Small intestine (tissue), 16 donors: ENCODE measurements at places on chromosomes 5 and 9.

DNA sequence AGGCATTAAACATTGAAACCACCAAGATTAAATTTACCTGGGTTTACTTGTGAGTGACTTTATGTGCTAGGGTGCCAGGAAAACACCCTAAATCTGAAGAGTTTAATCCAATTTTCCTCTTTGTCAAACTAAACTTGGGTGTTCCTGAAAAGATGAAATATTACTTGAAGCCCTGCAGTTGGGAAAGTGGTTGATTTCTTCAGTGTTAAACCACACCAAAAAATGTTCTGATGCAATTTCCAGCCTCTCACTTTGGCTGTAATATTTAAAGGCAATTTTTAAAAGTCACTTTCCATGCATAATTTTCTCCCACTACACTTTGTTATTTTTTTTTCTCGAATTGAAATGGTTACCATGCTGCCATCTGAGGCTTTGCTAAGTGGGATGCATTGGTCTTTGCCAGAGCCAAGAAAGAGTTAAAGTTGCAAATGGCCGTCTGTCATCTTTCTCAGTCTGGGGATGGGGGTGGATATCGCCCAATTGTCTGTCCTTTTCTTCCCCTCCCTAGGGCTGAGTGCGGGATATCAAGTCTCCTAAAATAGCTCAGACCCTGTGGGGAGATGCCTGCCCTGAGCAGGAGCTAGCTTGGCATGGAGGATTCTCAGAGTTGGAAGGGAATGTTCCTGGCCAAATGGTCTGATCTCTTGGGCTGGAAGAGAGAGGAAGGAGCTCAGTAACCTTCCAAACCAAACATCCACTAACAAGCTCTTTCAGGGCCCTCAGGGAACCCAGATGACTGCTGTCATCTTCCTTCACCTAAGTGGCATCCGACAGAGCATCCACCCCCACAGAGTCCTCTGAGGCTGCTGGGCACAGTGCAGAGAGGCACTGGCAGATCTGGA is 13.6 kb upstream of the SHB start:
- no peak overlapping the region for H3K4me3 ChIP-seq
- no peak for DNase-seq
- no peaks in the 10 kb centered on the region for H3K36me3 ChIP-seq

GRCh38 chr5:32964261-32964660 is 253.1 kb downstream of the NPR3 start:
- H3K4me1 ChIP-seq, result no peaks in the 10 kb centered on the region
- no peak for DNase-seq
- H3K4me3 ChIP-seq, result no peak overlapping the region
- H3K27ac ChIP-seq, result no peak overlapping the region

GRCh38 chr5:8944005-8944404 is 601.9 kb downstream of the SEMA5A start:
- H3K4me3 ChIP-seq, result no peak overlapping the region
- no peak overlapping the region for H3K27ac ChIP-seq
- no peaks in the 10 kb centered on the region for H3K27me3 ChIP-seq
- DNase-seq, result no peak

- H3K27me3 ChIP-seq, result no peaks in the 10 kb centered on the region
- H3K4me1 ChIP-seq, result peaks cover 1% of the 10 kb centered on the region
- no peak for DNase-seq
- no peak overlapping the region for H3K4me3 ChIP-seq
Observed at GRCh38 chr9:38038307-38039089, 30.5 kb downstream of the SHB start.

GRCh38 chr9:3775968-3776367 is 250.2 kb upstream of the RFX3 start:
- no peaks in the 10 kb centered on the region for H3K27me3 ChIP-seq
- H3K27ac ChIP-seq, result no peak overlapping the region
- no peak for DNase-seq
- no peak overlapping the region for H3K4me3 ChIP-seq
- no peaks in the 10 kb centered on the region for H3K4me1 ChIP-seq

DNA sequence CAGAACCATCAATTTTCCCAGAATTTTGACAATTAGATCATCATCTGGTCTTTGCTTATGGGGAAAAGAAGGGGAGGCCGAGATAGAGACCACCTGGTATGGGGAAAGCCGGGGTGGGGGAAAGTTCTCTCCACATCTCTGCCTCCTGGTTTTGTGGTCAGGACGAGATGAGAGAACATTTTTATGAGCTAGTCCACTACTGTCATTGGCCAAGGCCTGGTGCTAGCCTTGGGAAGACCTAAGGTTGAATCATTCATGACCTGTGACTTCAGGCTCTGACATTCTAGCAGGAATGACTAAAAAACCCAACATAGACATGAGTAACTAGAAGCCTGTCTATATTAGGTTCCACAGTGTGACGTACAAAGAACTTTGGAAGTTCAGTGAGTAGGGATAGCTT is 135.2 kb downstream of the PTTG1 start:
- H3K36me3 ChIP-seq, result peaks cover 8% of the 10 kb centered on the region
- no peak overlapping the region for H3K27ac ChIP-seq
- no peak overlapping the region for H3K4me3 ChIP-seq

- no peak for DNase-seq
- H3K36me3 ChIP-seq, result no peaks in the 10 kb centered on the region
- no peaks in the 10 kb centered on the region for H3K4me1 ChIP-seq
- no peak overlapping the region for H3K27ac ChIP-seq
- peaks cover 3% of the 10 kb centered on the region for H3K27me3 ChIP-seq
- H3K4me3 ChIP-seq, result no peak overlapping the region
Observed at GRCh38 chr5:32625106-32625505, 39.7 kb downstream of the SUB1 start.

GRCh38 chr9:119088002-119088547 is 281.2 kb downstream of the BRINP1 start:
- H3K4me1 ChIP-seq, result no peaks in the 10 kb centered on the region
- no peak overlapping the region for H3K4me3 ChIP-seq
- H3K27ac ChIP-seq, result no peak overlapping the region

DNA sequence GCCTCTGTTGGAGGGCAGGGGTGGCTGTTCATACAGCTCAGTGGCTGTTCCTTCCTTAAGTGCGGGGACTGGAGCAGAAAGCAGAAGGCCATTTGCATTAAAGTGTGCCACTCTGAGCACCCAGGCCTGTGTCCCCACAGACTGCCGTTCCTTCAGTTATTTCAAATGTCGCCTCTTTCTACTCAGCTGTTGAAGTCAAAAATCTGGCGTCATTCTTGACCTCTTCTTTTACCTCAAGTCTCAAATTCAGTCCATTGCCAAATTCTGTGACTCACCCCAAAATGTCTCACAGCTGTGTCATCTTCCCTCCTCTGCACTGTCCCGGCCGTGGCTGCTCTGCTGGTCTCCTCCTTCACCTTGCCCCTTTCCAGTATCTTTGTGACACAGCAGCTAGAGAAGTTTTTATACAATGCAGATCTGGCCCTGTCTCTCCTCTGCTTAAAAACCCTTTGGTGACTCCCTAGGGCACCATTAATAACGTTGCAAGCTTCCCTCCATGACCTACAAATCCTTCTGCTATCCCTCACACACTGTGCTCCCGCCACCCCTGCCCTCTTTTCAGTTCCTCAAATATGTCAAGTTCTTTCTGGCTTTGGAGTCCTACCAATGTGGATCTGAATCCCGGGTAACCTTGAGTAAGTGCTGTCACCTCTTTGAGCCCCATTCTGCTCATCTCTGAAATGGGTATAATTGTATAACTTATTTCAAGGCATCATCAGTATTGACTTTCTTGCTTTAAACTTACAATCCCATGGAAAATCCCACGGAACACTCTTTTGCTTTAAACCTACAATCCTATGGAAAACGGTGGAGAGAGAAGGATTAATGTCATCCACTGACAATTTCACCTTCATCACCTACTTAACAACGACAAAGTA is 98.3 kb upstream of the BOD1 start:
- no peak overlapping the region for H3K27ac ChIP-seq
- DNase-seq, result no peak
- H3K4me3 ChIP-seq, result no peak overlapping the region

GRCh38 chr5:4258170-4258569 is 662.5 kb downstream of the IRX1 start:
- no peak overlapping the region for H3K27ac ChIP-seq
- no peak overlapping the region for H3K4me3 ChIP-seq
- no peak for DNase-seq
- no peaks in the 10 kb centered on the region for H3K27me3 ChIP-seq

DNA sequence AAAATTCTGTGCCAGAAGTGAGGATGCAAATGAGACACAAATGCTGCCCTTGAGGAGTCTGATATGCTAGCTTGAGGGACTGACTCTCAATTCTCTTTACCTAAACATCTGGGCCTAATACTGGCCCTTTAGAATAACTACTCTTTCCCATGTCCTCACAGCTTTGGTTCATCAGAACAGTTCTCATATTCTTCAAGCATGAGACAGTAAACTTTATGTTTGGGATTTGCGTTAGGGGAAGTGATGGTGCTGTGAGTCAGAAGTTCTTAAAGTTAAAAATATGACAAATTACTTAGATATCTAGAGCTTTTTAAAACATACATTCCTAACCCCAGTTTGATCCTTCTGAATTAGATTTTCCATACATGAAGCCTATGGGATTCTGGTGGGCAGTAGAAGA is 665.0 kb upstream of the RGMB start:
- H3K36me3 ChIP-seq, result no peaks in the 10 kb centered on the region
- H3K27ac ChIP-seq, result no peak overlapping the region
- H3K4me3 ChIP-seq, result no peak overlapping the region
- no peaks in the 10 kb centered on the region for H3K27me3 ChIP-seq
- H3K4me1 ChIP-seq, result no peaks in the 10 kb centered on the region
- DNase-seq, result no peak

GRCh38 chr9:84699984-84700383 is 30.5 kb downstream of the NTRK2 start:
- H3K4me3 ChIP-seq, result no peak overlapping the region
- no peak overlapping the region for H3K27ac ChIP-seq
- H3K27me3 ChIP-seq, result no peaks in the 10 kb centered on the region
- H3K36me3 ChIP-seq, result no peaks in the 10 kb centered on the region
- no peaks in the 10 kb centered on the region for H3K4me1 ChIP-seq

- H3K27ac ChIP-seq, result no peak overlapping the region
- H3K36me3 ChIP-seq, result no peaks in the 10 kb centered on the region
- H3K4me3 ChIP-seq, result no peak overlapping the region
- H3K4me1 ChIP-seq, result no peaks in the 10 kb centered on the region
- no peaks in the 10 kb centered on the region for H3K27me3 ChIP-seq
Observed at GRCh38 chr5:145407300-145408047, 427.7 kb downstream of the PRELID2 start.

GRCh38 chr5:146675636-146676035 is 159.6 kb upstream of the GPR151 start:
- no peak overlapping the region for H3K27ac ChIP-seq
- H3K27me3 ChIP-seq, result no peaks in the 10 kb centered on the region
- no peaks in the 10 kb centered on the region for H3K4me1 ChIP-seq
- H3K4me3 ChIP-seq, result no peak overlapping the region
- H3K36me3 ChIP-seq, result no peaks in the 10 kb centered on the region

- no peak overlapping the region for H3K27ac ChIP-seq
- no peaks in the 10 kb centered on the region for H3K4me1 ChIP-seq
- DNase-seq, result no peak
- H3K4me3 ChIP-seq, result no peak overlapping the region
Observed at GRCh38 chr9:19940811-19941535, 152.1 kb upstream of the SLC24A2 start.

GRCh38 chr9:88015606-88016005 is 41.3 kb upstream of the CDK20 start:
- no peaks in the 10 kb centered on the region for H3K4me1 ChIP-seq
- no peak for DNase-seq
- no peak overlapping the region for H3K4me3 ChIP-seq
- no peak overlapping the region for H3K27ac ChIP-seq
- H3K27me3 ChIP-seq, result no peaks in the 10 kb centered on the region

DNA sequence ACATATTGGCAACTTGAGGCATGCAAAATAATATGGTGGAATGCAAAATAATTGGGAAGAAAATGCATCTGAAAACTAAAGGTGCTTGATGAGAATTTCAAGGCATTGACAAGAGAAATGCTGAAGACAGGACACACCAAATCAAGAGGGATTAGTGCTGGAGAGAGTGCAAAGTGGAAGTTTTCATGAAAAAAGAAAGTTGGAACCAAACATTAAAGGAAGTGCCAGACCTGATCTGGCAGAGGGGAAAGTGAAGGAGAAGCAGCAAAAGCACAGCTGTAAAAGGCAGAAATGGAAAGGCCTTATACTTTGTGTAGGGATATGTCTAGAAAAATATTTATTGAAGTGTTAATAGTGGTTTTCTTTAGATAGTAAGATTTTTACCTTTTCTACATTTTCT is 35.3 kb upstream of the FYB1 start:
- peaks cover 4% of the 10 kb centered on the region for H3K4me1 ChIP-seq
- no peak for DNase-seq
- no peak overlapping the region for H3K27ac ChIP-seq
- no peaks in the 10 kb centered on the region for H3K36me3 ChIP-seq
- no peaks in the 10 kb centered on the region for H3K27me3 ChIP-seq

- H3K36me3 ChIP-seq, result no peaks in the 10 kb centered on the region
- no peak for DNase-seq
- no peaks in the 10 kb centered on the region for H3K4me1 ChIP-seq
- no peak overlapping the region for H3K27ac ChIP-seq
- H3K4me3 ChIP-seq, result no peak overlapping the region
- no peaks in the 10 kb centered on the region for H3K27me3 ChIP-seq
Observed at GRCh38 chr5:127705120-127705892, 2.1 kb downstream of the CCDC192 start.

- H3K27ac ChIP-seq, result peak overlapping the region; percentile 88
- DNase-seq, result peak; percentile 30
- H3K36me3 ChIP-seq, result peaks cover 3% of the 10 kb centered on the region
- no peaks in the 10 kb centered on the region for H3K27me3 ChIP-seq
- H3K4me1 ChIP-seq, result no peaks in the 10 kb centered on the region
- H3K4me3 ChIP-seq, result peak overlapping the region; percentile 84
Observed at GRCh38 chr5:43065387-43065947, 25.3 kb upstream of the ANXA2R start.

- no peak for DNase-seq
- H3K27me3 ChIP-seq, result no peaks in the 10 kb centered on the region
- no peak overlapping the region for H3K27ac ChIP-seq
Observed at GRCh38 chr9:114725930-114726329, 43.9 kb upstream of the TEX48 start.

- no peaks in the 10 kb centered on the region for H3K27me3 ChIP-seq
- H3K36me3 ChIP-seq, result no peaks in the 10 kb centered on the region
- DNase-seq, result peak; percentile 38
Observed at GRCh38 chr5:36070687-36071571, 4.2 kb upstream of the UGT3A2 start.
